Caki2 (cell line): ENCODE measurements at places on chromosomes 5 and 9.

DNA sequence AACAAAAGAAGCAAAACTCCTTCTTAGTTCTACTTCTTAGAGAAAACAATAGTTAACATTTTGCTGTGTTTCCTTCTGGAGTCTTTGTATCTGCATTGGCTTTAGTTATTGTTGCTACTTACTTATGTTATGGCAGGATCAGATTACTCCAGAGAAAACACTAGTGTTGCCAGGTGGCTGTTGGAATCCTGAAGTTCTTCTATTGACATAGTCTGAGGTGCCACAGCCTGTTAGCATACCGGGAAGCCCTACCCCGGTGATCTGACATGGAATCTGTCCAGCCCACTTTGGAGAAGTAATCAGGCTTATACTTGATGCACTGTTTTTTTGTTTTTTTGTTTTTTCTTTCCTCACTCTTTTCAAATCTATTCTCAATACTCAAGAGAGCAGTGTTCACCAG, 68.5 kb upstream of the CEP78 start:
- no peak for DNase-seq

GRCh38 chr5:103886826-103887225, 324.2 kb upstream of the NUDT12 start:
- no peak for DNase-seq

GRCh38 chr5:19987612-19988361, at the start of gene CDH18:
Gene CDH18, minus strand, starts transcription at chr5:19988200. Its CDS starts 149,214 bp downstream, at chr5:19838986.
- DNase-seq, result peak; percentile 43

GRCh38 chr9:109683521-109683920, 96.5 kb upstream of the PALM2AKAP2 start:
- DNase-seq, result no peak

DNA sequence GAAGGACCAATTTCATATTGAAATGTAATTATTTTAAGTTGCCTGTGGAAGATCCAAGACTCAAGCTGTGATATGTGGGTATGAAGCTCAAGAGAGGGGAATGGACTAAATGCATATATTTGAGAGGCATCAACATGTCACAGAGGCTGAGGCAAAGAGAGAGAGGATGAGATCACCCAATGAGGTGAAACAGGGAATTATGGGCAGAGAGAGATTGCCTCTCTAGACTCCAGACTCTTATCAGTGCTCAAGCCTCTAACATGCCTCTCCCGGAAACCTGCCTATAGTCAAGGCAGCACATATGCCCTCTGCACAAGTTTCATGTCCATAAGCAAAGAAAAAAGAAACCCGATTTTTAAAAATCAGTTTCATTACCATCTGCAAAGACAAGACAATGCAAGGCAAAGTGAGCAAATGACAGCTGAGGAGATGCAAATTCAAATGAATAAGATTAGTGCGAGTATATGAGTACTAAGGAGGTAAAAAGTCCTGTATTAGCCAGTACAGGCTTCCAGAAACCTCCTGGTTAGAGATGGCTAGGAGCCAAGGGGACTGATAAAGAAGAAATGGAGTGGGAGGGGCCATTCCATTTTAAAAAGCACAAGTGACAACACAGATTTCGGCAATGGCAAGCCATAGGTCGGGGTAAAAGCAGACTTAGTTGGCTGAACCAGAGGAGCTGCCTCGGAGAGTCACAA, 9.4 kb downstream of the APTX start:
- DNase-seq, result no peak

DNA sequence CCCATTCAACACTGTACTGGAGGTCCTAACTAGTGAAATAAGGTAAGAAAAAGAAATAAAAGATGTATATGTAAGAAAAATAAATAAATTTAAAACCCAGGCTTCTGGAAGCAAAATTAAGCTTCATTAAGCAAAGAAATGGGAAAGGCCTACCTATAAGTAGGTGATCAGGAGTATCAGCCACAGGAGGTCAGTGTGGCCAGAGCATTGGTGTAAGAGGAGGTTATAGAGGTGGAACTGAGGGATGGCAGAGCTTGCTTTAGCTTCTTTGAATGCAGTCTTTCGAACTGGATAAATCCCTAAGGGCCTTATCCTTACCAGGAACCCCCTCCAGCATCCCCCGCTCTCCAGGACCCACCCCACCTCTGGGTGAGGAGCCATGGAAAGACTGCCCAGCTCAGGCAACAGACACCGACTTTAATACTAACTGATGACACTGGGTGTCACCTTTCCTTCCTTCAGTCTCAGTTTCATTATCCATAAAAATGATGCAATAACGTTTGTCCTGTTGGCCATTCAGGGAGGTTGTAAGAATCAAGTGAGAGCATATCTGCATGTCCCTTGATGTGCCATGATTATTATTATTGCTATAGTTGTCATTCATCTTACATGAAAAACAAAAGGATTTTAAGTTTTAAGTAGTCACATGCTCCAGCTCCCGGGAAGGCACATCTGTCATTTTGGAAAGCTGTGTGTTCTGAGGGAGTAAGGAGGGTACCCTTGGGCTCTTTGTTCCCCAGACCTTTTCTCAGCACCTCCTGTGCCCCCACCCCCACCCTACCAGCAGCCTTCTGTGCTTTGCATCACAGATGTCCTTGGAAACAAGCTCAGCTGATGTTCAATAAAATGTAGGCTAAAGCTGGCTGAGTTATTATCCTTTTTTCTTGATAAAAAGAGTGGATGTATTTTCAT, 50.8 kb upstream of the CTNNA1 start:
- no peak for DNase-seq

DNA sequence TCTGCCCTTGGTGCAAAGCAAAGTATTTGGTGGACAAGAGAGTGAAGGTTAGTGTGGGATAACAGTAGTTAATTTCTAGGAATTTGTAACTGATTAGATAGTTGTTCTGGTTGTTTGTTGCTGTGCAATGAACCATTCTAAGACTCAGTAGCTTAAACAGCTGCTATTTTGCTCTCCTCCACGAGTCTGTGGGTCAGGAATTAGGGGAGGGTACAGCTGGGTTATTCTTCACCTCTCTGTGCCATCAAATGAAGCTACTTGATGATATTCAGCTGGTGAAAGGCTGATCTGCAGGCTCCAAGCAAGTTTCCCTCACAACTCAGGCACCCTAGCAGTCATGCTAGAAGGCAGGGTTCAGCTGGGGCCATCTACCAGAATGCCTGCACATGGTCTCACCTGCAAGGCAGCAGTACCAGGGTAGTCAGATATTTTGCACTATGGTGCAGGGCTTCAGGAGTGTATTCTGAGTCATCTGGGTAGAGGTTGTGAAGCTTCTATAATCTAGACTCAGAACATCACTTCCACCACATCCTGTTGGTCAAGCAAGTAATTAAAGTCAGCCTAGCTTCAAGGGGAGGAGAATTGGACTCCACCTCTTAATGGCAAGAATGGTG, 159.5 kb upstream of the SLC28A3 start:
- no peak for DNase-seq

GRCh38 chr5:180813420-180813819, 10.8 kb upstream of the MGAT1 start:
- no peak for DNase-seq

DNA sequence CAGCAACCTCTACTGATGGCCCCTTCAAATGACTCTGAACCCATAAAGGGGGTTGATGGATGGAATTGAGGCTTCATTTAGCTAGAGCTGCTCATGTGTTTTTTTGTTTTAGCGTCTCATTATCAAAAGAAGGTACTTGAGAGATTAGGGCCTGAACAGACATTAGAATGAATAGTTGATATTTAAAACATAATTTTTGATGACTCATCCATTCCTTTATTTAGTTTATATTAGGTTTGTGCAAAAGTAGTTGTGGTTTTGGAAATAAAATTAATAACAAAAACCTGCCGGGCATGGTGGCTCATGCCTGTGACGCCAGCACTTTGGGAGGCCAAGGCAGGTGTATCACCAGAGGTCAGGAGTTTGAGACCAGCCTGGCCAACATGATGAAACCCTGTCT, 485.9 kb downstream of the PSAT1 start:
- DNase-seq, result no peak

DNA sequence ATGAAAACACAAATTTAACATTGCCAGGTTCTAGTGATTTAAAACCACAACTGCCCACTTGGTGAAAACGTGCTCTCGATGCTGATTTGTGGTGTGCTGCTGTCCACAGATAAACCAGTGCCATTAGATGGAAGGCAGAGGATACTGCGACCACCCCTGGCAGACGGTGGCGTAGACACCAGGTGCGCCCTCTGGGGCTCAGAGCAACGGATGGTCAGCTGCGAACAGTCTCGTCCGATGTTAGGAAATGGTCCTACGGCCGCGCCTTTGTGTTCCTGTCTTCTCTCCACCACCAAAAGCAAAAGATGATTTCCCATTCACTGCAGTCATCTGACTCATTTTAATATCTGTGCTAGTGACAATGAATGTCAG, 43.2 kb downstream of the UBE2QL1 start:
- no peak for DNase-seq

DNA sequence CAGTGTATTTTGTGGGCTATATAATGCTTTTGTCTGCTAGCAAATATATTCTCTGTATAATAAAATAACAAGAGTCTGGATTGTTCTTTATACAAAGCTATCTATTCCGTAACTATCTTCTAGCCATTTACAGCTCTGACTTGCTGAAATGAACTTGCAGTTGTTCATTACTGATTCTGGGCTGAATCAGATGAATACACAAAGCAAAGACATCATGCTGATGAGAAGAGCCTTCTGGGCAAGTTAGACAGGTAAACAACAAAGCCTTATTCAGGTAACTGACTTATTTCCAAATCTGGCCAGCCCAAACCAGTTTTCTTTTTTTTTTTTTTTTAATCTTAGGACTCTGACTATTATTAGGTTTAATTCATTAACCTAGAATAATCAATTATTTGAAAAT, 255.5 kb downstream of the KIAA0825 start:
- DNase-seq, result no peak

- no peak for DNase-seq
These were observed 239.0 kb downstream of the PJA2 start for GRCh38 chr5:109170629-109171350.

GRCh38 chr9:88660611-88661010, 125.6 kb downstream of the NXNL2 start:
- peak; percentile 14 for DNase-seq

- DNase-seq, result no peak
These were observed 289.1 kb upstream of the EDIL3 start for GRCh38 chr5:84673785-84674184.

DNA sequence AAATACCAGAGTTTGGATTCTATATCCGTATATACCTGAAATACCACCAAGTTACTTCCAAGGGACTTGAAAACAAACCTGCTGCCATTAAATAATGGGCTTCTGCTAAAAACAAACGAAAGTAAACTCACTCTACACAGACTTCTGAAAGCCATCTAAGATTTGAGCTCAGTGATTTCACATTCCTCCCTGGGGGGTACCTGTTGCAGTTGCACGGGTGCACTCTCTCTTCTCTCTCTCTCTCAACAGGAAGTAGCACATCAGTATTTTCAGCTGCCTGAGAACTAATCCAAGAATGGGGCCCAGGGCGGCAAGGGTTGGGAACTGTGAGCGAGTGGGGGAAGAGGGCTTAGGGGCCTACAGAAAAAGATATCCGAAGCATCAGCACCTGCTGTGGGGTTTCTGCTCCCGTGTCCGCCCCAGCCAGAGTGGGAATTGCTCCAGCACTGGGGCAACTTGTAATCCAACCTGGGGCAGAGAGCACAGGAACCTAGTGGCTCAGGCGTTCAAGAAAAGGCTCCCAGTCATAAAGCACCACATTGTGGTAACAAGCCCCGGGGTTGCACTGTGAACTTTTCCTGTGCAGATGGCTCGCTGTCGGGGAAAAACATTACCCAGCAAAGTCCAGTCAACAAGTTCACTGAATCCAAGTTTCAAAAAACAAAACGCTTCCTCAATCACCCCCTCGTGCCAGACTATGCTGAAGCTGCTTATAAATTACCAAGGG, 99.8 kb downstream of the EFNA5 start:
- DNase-seq, result peak; percentile 63

- no peak for DNase-seq
These were observed 117.1 kb downstream of the NUDT12 start for GRCh38 chr5:103445426-103446035.

DNA sequence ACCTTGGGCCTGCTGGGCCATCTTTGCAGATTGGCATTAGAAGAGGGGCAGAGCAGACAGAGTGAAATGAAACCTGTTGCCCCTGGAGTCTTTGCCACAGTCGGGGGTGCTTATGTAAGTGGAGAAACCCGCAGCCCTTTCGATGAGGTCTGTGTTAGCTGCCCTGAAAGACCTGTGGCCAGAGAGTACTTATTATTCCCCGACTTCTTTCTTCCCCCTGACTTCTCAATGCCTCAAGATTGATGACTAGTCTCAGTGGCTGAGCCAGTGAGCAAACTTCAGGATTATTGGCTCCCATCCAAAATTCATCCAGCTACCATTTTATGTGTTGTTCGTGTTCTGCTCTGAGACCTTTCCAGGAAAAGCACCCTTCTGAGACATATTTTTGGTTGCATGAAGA, 7.6 kb downstream of the NTRK2 start:
- DNase-seq, result no peak

DNA sequence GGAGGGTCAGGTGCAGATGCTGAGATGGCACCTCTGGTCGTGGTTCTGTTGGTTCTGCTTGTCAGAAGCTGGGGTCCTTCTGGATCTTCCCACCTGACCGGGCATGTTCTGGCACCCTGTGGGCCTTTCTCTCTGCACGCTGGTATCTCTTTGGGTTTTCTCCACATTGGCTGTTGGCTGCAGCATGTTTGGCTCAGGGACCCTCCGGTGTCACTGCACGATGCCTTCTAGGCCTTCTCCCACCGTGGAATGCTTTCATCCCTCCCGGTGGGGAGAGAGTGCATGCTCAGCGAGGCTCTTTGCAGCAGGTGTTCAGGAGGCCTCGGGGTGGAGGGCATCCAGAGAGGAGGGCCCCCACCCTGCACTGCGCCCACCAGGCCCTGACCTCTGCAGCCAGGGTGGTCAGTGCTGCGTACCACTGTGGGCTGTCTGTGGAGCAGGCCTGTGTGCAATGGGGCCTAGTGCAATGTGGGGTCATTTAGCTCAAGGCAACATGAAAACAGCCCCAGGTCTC, 119.4 kb downstream of the WNK2 start:
- DNase-seq, result no peak

DNA sequence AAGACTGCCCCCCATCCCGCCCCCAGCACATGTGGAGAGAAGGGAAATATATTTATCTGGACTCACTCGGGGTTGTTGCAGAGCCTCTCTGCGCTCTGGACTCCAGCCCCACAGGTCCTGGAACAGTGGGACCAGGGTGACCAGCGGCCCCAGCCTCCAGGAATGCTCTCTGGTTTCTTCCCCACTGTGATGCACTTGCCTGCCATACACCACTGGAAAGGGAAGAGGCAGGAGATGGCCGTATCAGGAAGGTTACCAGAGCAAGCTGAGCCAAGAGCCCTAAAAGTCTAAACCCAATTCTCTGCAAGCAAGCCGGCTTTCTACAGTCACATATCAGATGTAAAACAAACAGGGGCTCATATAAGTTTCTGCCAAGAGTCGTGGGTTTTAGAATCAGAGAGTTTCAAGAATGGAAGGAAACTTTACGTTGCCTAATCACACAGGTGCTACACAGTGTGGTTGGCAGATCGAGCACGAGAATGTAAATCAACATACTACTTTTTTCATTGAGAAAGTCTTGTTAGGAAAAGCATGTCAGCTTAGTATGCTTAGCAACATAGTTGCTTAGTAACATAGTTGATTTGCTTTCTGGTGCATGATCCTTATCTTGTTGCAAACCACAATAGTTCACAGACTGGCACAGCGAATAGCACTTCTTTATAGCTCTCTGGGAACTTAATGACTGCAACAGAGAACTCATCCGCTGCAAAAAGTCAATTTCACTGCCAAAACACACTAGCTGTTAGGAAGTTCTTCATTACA, 201.2 kb downstream of the TARS1 start:
- DNase-seq, result no peak
